ENCODE measurements at places on chromosomes 12 and 14.

GRCh38 chr14:61321385-61322010, at the start of gene PRKCH:
PRKCH (plus strand) TSS chr14:61321579; CDS start chr14:61322102, 523 bp downstream.
- peak; percentile 94 for DNase-seq

- no peak for DNase-seq
Observed at GRCh38 chr12:57487055-57487596, 742 bp upstream of the MARS1 start.

DNA sequence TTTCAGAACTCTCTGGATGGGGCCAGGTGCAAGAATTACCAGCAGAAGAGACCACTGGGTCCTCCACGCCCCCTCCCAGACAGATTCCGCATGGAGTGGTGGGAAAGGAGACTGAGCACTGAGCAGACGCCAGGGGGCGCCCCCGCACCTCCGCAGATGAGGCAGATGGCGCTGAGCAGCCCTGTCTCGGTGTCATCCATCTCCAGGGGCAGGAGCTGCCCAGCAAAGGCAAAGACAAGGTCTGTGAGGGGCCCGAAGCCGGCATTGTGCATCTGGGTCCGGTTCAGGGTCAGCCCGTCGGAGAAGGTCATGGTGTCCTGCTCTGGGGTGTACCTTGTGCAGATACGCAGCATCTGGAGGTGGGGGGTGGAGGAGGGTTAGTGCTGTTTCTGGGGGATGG, 6.3 kb upstream of the ITGB7 start:
- DNase-seq = peak; percentile 86

GRCh38 chr12:122523280-122523679, 3.5 kb downstream of the RSRC2 start:
- DNase-seq = peak; percentile 16

DNA sequence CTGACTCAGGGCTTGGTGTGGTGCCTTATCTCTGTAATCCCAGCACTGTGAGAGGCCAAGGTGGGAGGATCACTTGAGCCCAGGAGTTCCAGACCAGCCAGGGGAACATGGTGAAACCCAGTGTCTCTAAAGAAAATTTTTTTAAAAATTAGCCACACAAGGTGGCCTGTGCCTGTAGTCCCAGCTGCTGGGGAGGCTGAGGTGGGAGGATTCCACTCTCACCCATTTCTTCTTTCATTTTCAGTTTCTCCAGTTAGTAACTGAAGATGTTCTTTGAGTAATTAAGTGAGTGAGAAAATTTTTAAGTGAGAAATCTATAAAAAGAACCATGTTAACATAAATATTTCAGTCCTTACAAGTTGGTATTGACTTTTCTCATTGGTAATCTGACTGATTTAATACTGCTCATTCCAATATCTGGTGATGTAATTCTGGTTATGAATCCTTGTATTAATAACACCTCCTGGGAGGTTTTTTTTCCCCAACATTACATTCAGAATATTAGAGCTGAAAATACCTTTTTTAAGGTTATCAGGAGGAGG, 6.1 kb downstream of the METTL3 start:
- no peak for DNase-seq

DNA sequence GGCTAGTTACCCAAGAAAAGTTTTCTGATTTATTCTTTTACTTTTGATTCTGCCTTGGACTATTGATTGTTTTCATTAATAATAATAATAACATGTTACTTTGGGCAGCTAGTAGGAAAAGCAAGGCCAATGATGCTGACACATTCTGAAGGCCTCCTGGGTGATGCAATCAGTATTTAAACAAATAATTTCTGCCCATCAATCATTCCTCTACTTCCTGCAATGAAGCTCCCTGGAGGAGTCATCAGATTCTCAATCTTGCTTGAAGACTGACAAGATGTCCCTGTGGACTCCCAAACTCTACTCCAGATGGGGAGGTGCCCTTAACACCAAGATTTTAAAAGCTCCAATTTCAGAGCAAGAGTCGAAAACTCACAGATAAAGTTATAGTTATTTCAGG, at the start of gene SPX:
TSS of gene SPX (plus strand) at position 244 of the 400 bp plus-strand sequence. CDS start 177 bp downstream, outside the sequence.
- DNase-seq = no peak

- DNase-seq = no peak
Observed at GRCh38 chr14:100416921-100417860, 94.1 kb downstream of the SLC25A47 start.

DNA sequence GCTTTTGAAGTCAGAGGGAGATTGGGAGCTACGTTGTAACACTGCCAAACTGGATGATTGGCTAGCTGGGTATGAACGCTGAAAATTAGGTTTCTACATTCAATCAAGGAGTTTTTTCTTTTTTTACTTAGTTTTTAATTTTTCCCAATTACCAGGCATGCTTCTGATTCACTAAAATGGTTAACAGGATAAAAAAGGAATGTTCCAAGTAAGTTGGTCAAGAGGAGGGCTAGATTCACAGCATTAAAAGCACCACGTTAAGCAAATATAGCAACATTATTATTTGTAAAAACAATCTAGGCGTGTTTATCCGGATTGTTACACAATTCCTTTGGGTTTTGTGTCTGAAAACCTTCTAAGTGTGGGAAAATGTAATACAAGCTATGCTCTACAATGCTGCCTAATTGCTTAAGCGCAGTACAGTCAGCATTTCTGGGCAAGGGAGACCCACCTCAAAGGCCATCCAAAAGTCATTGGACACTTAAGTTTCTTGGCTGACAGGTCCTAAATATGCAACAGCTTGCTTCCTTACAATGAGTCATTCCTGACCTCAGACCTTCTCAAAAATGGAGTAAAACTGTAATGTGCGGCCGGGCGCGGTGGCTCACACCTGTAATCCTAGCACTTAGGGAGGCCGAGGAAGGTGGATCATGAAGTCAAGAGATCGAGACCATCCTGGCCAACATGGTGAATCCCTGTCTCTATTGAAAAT, 1.2 kb downstream of the RPLP0 start:
- DNase-seq = no peak

DNA sequence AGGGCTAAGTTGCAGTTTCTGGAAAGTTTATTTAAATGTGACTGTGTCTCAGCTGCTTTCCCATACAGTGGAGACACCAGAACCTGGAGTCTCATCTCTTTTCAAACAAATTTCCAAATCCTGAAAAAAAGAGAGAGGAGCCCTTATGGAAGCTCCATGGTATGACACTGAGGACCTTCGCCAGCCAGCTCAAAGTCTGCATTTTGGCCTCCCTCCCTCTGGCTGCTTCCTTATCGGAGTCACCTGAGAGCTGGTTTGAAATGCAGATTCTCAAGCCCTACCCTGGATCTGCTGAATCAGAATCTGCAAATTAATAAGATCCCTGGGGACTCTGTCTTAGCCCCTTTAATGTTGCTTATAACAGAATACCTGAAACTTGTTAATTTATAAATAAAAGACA, 21.7 kb upstream of the JDP2 start:
- DNase-seq = no peak

GRCh38 chr12:82857276-82857675, 170.6 kb downstream of the TMTC2 start:
- DNase-seq = no peak

- no peak for DNase-seq
Observed at GRCh38 chr12:49121047-49121696, 10.0 kb downstream of the TUBA1B start.

- no peak for DNase-seq
Observed at GRCh38 chr12:8048906-8049305, 16.4 kb downstream of the FOXJ2 start.

DNA sequence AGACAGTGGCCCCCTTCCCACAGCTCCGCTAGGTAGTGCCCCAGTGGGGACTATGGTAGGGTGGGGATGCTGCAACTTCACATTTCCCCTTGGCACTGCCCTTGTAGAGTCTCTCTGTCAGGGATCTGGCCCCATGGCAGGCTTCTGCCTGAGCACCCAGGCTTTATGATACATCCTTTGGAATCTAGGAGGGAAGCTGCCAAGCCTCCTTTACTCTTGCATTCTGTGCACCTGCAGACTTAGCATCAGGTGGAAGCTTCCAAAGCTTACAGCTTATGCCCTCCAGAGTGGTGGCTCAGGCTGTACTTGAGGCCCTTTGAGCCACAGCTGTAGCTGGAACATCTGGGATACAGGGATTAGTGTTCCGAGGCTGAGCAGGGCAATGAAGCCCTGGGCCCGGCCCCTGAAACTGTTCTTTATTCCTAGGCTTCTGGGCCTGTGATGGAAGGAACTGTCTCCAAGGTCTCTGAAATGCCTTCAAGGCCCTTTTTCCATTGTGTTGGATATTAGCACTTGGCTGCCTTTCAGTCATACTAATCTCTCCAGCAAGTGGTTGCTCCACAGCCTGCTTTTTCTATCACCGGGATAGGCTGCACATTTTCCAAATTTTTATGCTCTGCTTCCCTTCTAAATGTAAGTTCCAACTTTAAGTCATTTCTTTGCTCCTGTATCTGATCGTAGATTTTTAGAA, 22.2 kb upstream of the OR6J1 start:
- no peak for DNase-seq

GRCh38 chr12:110694330-110694901, 5.5 kb upstream of the HVCN1 start:
- DNase-seq = no peak

DNA sequence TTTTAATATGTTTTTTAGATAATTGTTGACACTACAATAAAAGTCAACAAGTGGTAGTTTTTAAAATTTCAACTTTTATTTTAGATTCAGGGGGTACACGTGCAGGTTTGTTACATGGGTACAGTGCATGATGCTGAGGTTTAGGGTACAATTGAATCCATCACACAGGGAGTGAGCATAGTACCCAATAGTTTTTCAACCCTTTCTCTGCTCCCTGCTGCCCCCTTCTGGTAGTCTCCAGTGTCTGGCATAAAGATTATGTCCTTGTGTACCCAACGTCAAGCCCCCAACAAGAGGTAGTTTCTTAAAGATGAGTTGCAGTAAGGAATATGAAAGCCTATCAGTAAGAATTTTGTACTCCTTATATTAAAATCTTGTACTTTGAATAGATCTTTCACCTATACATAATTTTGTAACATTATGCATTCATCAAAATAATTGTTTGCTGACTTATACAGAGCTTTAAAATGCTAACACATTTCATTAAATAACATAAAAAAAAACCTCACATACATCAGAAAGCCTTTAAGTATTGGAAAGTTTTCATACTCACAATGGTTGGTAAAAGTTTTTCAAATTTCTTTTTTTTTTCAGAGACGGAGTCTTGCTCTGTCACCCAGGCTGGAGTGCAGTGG, 5.4 kb upstream of the RALGAPA1 start:
- peak; percentile 24 for DNase-seq

DNA sequence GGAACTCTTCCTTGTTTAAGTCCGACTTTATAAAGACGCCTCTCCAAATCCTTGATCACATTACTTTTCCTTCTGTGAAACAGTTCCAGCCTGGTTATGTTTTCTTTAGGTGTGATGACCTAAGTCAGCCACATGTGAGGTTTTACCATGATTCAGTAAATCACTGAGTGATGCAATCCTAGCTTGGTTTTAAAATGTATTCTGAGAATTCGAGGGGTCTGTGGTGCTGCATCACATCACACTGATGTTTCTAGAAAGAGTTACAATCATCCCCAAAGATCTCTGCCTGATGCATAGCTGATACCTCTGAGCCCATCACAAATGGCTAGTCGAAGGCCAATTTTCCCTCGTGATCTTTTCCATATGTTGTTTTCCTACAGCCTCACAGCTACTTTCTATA, 152.7 kb downstream of the ANO2 start:
- DNase-seq = no peak

DNA sequence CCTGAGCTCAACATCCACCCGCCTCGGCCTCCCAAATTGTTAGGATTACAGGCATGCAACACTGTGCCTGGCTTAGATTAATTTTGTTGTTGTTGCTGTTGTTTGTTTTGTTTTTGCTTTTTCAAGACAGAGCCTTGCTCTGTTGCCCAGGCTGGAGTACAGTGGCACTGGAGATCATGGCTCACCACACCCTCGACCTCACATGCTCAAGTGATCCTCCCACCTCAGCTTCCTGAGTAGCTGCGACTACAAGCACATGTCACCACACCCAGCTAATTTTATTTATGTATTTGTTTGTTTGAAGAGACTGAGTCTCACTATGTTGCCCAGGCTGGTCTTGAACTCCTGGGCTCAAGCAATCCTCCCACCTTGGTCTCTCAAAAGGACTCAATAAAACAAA, 26.7 kb downstream of the CRY1 start:
- DNase-seq = no peak

DNA sequence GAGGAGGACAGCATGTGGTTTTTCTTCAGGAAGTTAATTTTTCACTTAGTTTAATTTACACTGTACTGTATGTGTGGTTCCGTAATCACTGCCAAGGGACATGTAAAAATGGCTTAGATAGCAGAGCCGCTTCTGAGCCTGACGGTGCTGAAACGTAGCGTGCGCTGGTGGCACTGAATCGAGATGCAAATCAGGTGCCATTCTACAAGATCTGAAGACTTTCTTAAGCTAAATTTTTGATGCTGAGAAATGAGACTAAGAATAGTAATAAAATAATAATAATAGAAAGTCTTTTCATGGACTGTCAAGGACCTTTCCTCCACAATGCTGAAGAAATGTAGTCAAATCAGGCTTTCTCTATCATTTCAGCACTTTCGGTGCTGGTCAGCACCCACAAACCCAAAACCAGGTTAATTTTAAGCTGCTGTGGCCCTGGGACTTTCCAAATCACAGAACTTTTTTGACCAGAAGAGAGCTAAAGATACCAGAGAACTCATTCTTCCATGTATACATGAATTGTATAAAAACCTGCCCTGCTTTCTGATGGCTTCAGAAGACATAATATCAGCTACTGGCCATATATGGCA, 183.3 kb upstream of the LMO3 start:
- no peak for DNase-seq

- DNase-seq = no peak
Observed at GRCh38 chr14:101739446-101740141, 21.9 kb upstream of the PPP2R5C start.

GRCh38 chr14:59275668-59276067, 87.2 kb downstream of the DAAM1 start:
- DNase-seq = no peak

- no peak for DNase-seq
Observed at GRCh38 chr12:122946690-122947341, 19.4 kb downstream of the ABCB9 start.

Data from left lung (tissue), 14 donors.